ENCODE measurements at places on chromosomes 3 and 15.

DNA sequence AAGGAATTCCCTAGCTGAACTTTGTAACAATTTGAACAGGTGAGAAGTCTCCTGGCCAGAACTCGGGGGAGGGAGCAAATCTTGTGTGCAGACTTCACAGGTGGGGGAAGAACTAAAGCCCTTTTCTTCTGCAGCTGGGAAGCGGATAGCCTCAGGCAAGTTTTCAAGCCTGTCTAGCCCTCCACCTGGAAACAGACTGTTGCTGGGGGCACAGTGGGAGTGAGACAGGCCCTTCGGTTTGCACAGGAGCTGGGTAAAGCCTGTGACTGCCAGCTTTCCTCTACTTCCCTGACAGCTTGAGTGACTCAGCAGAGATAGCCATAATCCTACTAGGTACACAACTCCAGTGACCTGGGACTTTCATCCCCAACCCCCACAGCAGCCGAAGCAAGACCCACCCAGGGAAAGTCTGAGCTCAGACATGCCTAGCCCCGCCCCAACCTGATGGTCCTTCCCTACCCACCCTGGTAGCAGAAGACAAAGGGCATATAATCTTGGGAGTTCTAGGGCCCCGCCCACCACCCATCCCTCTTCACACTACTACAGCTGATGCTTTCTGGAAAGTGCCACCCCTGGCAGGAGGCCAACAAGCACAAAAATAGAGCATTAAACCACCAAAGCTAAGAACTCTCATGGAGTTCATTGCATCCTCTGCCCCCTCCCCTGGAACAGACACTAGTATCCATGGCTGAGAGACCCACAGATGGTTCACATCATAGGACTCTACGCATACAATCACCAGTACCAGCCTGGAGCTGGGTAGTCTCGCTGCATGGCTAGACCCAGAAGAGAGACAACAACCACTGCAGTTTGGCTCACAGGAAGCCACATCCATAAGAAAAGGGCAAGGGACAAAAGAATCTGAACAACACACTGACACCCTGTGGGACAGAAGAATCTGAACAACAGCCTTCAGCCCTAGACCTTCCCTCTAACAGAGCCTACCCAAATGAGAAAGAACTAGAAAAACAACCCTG is 479.0 kb downstream of the RAP2B start:
- no peak for DNase-seq

DNA sequence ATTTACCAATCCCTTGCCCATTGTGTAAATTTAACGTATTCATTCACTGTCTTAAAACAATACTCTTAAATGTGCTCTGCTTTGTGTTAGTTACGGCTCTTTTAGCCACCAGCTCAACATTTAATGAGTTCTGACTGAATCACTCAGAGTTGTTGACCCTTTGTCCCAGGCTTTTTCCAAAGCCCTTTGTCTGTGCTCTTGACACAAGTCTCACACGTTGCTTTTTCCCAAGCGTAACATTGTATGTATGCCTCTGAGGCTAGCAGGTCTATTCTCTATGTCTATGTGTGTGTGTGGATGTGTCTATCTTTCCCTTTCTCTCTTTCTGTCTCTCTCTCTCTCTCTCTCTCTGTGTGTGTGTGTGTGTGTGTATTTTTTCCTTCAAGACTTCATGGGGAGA is 435.4 kb upstream of the GOLIM4 start:
- no peak for DNase-seq

DNA sequence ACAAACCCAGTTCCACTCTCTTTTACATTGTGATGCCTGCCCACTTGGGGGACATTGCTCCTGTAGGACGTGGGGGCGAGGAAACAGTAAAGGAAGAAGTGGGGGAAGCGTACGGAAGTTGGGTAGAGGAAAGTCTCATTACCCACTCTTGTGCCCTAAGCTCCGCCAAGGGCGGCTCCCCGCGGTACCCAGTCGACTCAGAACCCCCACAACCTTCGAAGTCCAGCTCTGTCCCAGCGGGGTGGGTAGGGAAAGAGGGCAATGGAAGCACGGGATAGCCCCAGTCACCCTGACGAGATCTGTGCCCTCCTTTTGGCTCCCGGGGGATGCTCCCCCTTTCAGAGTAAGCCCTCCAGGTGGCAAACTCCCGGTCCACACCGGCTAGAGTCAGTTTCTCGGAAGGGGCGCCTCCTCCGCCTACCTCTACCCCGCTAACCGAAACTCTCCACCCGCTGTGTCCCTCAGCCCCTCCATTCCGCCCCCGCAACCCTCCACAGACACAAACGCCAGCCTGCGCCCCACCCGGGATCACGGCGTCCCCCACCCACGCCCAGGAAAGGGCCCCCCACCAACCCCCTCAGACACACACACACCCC is 527 bp downstream of the CSNK1G1 start:
- no peak for DNase-seq

- DNase-seq, result no peak
Observed at GRCh38 chr15:65655457-65655856, 33.7 kb downstream of the SLC24A1 start.

DNA sequence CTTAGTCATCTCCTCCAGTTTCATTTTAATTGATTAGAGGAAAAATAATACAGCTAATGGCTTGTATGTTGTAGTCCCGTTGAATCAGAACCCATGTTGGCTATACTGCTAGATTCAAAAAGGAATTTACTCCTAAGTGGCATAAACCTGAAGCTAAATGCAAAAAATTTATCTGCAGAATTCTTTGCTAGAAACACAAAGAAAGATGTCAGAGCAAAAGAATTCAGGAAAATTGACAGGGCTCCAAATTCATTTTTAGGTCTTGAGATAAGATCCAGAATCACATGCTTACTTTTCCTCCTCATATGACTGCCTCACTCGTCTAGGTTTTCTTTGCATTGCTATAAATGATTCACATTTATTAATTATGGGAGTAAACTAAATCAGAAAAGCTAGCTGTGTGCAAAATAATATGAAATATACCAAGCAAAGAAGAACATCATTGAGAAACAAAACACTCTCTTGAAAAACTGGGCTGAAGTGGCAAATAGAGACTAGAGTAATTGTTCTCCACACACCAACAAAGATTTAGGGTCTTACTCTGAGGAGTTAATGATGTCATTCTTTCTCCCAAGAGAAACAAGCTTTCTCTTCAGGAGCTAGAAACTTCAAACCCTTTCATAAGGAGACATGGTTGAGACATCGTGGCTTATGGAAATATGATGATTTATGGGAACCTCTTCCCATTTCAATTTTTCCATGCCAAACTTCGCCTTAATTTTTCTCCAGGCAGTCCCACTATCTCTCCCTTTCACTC is 94.8 kb upstream of the FEZF2 start:
- DNase-seq, result no peak

GRCh38 chr3:129596194-129597086 is 10.0 kb downstream of the PLXND1 start:
- DNase-seq, result peak; percentile 90

Measured in anterior cingulate cortex (tissue), 58 donors.